Activated CD4-positive, alpha-beta T cell treated with anti-CD3 and anti-CD28 coated beads for 4 hours (primary cell): ENCODE measurements at places on chromosomes 6 and 20.
A peak's percentile ranks its signal among the peaks of the same experiment; 100 is the strongest.

- no peak for DNase-seq
Observed at GRCh38 chr20:59585714-59586409, 18.5 kb upstream of the PHACTR3 start.

DNA sequence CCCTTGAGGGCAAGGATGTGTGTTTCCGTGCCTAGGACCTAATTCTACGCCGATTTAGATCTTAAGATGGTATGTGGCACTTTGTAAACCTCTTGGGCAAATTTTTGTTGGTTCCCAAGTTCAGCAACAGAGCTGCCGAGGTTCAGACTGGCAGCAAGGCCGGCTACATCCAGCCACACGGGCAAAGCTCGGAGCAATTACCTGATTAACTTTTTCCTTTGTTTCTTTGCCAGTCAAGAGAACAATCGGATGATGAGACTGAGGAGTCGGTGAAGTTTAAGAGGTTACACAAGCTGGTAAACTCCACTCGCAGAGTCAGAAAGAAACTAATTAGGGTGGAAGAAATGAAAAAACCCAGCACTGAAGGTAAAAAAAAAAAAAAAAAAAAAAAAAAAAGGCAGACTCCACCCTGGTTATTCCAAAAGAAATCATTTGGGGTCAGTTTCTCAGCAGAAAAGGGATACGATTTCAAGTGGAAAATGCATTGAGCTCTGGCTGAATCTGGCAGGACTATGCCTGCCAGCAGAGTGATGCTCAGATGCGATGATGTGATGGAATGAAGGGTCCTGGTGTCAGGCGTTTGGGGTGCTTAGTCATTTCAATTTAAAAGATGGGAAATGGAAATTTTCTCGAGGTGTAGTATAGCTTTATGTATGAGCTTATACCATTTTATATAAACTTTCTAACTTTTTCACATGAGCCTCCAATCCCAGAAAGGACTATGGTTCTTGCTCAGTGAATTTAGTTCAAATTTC, 171.6 kb downstream of the SASH1 start:
- no peak for DNase-seq

- DNase-seq, result no peak
Observed at GRCh38 chr6:3347826-3348225, 89.1 kb downstream of the PSMG4 start.

GRCh38 chr20:46820682-46821081, 74.0 kb upstream of the EYA2 start:
- DNase-seq, result no peak

DNA sequence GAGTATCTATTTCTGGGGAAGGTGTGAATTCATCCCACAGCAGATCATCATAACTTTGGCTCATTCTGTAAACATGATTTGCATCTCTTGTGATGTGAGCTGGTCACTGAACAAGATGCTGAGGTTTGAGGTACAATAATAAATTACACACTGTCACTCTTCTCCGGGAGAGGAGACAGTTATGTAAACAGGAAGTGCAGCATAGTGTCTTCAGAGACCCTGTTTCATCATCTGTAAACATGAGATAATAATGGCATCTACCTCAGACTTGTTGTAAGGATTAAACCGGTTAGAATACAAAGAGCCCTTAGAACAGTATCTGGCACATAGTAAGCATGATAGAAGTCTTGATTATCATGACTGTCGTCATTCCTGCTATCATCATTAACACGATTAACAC, 125.2 kb downstream of the TBC1D7 start:
- no peak for DNase-seq

DNA sequence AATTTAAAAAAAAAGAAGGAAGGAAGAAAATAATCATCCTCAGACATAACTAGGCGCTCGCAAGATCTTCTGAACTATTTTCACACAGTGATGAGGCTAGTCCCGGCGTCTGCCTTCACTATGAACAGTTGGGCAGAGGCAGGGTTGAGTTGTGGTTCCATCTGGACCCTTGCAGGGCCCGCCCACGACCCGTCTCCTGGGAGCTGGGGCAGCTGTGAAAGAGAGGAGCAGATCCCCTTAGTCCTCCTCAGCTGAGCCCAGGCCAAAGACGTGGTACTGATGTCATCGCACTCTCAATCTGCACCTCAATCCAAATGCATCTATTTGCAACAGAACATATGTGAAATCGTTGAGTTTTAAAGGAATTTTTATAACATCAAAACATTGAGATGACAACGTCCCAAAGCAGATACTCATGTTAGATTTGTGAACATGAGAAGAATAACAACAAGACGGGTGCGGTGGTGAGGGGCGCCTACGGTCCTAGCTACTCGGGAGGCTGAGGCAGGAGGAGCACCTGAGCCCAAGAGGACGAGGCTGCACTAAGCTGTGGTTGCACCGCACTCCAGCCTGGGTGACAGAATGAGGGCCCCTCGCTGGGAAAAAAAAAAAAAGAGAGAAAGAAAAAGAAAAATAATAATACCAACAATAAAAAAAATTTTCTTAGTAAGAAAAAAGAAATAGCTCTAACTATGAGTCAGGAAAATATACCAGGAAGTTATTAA, 15.3 kb downstream of the TCFL5 start:
- no peak for DNase-seq

DNA sequence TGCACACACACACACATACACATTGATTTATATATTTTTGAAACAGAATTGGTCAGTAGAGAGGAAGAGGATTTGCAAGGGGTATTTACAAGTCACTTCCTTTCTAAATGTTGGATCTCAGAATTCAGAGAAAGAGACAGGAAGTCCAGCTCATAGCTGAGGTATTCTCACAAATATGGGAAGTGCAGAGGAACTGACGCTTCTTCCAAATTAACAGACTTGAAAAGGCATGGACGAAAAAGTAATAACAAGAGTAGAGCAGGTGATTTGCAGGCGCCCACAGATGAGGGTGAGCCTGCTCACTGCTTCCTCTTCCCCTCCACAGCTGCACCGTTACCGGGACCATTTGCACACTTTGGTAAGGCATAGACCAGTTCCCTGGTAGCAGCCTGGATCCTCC, 246.4 kb downstream of the PHACTR1 start:
- no peak for DNase-seq

- DNase-seq, result no peak
Observed at GRCh38 chr20:24953621-24954133, 4.6 kb downstream of the CST7 start.

DNA sequence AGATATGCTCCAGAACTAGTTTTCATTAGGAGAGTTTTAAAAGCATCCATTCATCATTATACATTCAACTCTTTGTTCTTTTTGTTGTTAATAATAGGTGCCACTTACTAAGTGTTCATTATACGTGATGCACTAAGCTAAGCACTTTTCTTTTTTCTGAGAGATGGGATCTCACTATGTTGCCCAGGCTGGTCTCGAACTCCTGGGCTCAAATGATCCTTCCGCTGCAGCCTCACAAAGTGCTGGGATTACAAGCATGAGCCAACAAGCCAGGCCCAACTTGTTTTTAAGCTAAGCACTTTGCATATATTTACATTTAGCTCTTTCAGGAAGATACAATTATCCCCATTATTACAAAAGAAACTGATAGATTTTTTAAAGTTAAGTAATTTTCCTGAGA, 5.7 kb upstream of the GFOD1 start:
- no peak for DNase-seq

GRCh38 chr6:17972978-17973622, 14.3 kb downstream of the KIF13A start:
- no peak for DNase-seq

DNA sequence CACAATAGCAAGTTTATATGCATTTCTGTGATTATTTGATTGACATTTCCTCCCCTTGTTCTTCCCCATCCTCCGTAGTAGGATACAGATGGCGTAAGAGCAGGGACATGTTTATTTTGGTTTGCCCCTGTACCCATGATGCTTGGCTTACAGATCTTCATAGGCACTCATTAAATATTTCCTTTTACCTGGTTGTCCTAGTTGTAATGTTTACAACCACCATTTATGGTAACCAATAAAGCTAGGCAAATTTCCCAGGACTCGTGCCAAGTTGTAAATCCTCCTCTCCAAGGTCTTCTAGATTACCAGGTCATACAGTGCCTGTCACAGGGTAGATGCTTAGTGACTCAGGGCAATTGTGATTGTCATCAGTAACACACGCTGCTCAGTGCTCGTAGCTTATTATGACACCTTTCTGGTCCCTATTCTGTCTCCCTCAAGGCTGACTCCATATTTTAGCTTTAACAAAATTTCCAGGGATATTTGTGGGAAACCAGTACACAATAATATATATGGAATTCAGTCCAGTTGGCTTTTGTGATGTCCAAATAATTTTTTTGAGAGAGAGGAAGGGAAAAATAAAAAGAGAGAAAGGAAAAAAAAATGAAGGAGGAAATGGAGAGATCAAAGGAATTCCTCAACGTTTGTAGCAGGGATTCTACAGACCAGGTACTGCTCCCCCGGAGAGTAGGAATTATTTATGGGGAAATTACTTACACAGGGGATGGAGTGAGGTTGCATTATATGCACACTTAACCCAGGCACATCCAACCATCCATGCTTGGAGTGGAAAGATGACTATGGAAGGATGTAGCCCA, 24.6 kb downstream of the CYP24A1 start:
- no peak for DNase-seq

GRCh38 chr6:34324738-34325444, 67.6 kb downstream of the NUDT3 start:
- DNase-seq, result no peak

DNA sequence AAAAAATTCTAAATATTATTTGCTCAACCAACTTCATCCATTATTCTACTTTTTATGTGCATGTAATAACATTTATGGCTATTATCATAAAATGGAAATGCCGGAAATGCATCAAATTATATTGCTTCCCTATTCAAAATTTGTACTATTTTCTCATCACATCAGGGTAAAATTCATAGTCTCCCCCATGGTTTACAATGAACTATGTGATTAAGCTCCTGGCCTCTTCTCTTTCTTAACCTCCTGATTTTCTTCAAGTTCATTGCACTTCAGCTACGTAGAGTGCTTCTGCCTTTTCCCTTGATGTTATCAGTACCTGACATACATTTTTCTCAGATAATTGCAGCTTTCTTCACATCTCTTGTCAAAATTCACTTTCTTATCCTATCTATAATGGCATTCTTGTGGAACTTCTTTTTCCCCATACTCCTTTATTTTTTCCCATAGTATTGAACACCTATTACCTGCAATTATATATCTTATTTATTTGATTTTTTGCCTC, 699.1 kb upstream of the ADGRB3 start:
- no peak for DNase-seq

- peak; percentile 8 for DNase-seq
Observed at GRCh38 chr6:42984924-42985475, 630 bp downstream of the PPP2R5D start.

DNA sequence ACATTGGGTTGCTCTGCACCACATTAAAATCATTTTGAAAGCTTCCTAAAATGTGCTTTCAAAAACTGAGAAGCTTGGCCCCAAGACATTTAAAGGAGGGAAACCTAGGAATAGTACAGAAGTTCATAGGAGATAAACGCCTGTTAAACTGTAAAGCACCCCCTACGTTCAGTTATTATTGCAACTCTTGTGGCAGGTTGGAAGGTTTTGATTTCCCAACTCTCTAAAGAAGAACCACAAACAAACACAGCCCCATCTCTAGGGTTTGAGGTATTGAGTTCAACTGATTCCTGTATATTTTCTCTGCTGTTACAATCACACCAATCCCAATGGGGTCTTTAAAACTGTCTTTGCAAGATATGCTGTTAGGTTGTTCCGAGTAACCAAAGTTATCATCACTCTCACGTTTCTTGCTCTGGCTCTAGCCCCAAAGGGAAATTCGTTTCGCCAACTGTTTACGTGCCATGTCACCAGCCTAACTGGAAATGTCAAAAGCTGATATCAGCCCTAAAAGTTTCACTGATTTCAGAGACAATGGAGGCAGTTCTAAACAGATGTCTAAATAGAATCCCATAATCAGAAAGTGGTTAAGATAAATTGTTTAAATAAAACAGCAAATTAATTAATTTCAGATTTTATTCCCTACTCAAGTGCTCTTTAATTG, 12.1 kb downstream of the TFAP2A start:
- DNase-seq, result no peak

GRCh38 chr6:110687326-110687725, 127.9 kb downstream of the CDK19 start:
- no peak for DNase-seq

- no peak for DNase-seq
Observed at GRCh38 chr6:61809004-61809595, 476.9 kb downstream of the KHDRBS2 start.

DNA sequence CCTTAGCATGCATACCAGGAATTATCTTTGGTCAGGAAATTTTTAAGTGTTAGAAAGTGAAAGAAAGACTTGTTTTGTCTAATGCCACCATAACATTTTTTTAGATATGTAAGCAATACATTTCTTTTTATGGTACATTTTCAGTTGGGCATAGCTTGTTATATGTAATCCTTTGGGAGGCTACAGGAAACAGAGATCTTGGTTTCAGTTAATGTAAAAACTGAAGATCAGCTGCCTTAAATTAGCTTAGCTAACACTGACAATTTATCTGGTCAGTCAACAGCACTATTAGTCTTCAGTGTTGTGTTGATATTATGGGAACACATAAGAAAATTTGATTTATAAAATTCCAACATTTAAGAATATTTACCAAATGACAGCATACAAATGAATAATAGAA, 78.6 kb upstream of the SMIM8 start:
- DNase-seq, result no peak

DNA sequence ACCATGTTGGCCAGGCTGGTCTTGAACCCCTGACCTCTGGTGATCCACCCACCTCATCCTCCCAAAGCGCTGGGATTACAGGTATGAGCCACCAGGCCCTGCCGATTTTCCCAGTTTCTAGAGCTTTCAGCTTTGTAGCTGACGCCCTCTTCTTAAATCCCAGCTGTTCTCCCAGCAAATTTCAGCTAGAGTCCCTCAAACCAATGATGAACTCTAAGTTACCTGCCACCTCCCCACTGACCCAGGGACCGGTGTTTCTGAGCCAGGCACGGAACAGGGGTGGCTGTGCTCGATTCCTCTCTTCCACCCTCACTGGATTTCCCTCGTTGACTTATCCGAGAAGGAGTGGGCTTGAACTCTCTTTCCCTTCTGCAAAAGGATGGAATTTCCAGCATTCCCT, 39.1 kb downstream of the SUN5 start:
- DNase-seq, result no peak

DNA sequence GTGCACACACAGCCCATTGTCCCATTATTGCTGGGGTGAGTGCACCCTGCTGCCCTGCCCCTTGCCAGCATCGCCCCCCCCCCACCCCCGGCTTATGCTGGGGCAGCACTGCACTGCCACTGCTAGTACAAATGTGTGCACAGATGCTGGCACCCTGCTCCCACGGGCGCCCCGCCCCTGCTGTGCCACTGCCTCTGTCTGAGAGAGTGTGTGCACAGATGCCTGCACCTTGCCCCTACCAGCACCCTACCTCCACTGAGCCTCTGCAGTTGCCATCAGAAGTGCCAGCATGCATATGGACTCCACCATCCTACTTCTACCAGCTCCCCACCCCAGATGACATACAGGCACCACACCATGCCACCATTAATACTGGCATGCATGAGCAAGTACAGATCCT, 454.6 kb upstream of the KHDRBS2 start:
- no peak for DNase-seq

GRCh38 chr20:19735446-19735845, 22.6 kb upstream of the RIN2 start:
- no peak for DNase-seq

- DNase-seq, result no peak
Observed at GRCh38 chr20:7841291-7841970, 98.8 kb downstream of the HAO1 start.

GRCh38 chr20:48115502-48115901, 330.2 kb upstream of the SULF2 start:
- DNase-seq, result no peak

- no peak for DNase-seq
Observed at GRCh38 chr6:3293271-3294155, 34.8 kb downstream of the PSMG4 start.
